ENCODE measurements at places on chromosomes 13 and 19.

DNA sequence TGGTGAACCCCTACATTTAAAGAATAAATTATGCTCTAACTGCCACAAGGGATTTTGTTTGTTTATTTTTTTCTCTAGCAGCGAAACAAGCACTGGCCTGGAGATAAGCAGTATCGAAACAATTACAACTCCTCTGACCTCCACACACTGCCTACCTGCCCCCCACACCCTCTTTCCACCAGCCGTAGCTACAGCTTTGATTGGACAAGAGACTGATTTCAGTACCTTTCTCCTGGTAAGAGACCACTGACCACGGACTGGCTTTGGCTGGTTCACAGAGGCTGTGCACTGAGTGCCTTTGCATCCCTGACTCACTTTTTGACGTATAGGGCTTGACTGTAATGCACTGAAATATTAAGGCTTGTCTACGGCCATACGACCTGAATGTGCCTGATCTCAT lies 7.4 kb upstream of the ZDHHC20 start:
- DNase-seq: no peak

DNA sequence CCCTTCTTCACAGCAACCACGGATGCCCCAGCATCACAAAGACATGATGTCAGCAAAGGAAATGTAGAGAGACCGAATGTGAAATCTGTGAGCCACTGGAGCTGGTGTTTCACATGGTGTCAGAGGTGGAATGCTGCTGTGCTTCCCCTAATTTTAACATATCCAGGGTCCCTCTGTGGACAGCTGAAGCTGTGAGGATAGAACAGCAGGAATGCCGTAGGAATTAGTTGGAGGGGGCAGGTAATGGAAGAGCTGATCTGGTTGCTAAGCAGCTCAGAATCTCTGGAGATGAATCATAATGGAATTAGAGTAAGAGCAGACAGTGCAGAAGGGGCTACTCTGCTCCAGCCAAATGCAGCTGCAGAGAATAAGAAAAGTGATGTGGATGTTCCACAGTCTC lies 68.9 kb upstream of the ZNF835 start:
- DNase-seq: no peak

GRCh38 chr19:3804429-3804828 lies 18.2 kb upstream of the MATK start:
- no peak for DNase-seq

DNA sequence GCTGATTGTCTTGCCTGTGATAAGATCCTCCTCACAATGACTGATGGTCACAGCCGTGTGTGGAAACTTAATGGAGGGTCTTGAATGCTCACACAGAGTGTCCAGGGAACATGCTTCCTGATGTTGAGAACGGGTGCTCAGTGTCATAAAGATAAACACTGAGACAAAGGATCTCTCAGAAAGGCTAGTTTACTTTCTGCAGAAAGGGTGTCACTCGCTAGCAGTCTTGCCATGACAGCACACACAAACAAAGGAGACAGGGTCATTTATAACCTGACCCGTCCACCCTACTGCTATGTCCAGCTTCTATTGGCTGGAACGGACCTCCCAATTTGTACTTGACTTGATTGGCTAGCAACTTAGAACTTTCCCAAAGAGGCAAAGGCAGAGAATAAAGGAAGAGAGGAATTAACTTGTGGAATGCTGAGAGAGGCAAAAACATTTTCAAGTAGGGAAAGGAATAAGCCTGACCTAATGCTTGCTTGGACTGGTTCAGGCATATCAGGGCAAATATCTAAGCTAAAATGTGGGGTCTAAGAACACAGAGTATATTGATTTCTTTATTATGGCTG lies 39.0 kb upstream of the PSG9 start:
- DNase-seq: no peak

GRCh38 chr13:101647760-101648159 lies 195.3 kb downstream of the ITGBL1 start:
- no peak for DNase-seq

DNA sequence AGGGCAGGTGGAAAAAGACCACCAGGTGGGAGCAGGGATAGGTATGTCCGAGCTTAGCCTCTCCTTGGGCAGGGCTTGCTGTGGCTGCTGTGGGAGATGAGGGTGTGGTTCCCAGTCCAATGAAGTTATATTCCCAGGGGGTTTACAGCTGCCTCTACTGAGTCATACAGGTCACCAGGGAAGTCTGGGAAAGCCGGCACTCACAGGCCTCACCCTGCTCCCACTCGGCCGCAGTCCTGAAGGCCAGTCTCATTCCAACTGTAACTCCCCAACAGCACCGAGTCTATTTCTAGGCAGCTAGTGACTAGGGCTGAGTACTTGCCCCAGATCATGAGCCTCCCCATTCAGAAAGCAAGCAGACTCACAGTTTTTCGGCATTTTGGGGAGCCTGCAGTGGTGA lies 77.1 kb downstream of the FNDC3A start:
- DNase-seq: no peak

- DNase-seq: no peak
Observed at GRCh38 chr13:63435667-63436324, 2020.1 kb upstream of the PCDH20 start.

DNA sequence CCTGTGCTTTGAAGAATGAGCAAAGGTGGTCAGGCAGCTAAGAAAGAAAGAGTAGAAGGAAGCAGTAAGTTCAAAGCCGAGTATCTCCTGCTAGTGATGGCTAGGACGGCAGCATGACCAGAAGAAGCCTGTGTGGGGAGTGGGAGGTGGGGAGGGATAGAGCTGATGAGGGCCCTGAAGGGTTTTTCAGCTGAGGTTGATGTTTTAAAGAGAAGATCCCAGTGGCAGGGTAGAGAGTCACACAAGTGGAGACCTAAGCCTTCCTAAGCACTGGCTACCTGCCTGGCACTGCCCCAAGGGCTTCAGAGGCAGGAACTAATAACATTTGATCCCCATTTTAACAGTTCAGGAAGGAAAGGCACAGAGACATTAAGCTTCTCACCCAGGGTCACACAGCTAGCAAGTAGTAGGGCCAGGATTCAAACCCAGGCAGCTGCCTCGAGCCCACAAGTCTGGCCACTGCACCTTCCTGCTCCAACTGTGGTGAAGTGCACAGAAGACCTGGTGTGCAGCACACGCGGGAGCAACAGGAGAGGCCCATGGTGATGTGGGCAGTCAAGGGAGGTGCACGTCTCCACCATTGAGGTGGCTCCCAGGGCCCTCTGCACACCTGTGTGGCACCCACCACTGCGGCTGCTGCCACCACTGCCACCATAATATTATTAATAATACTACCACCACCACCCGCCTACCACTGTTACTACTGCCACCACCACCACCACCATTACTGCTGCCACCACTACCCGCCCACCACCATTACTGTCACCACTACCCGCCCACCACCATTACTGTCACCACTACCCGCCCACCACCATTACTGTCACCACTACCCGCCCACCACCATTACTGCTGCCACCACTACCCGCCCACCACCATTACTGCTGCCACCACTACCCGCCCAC lies 22.1 kb downstream of the CUL4A start:
- DNase-seq: no peak

GRCh38 chr13:44972956-44973581 lies 16.2 kb downstream of the NUFIP1 start:
- peak; percentile 53 for DNase-seq
